ENCODE measurements at places on chromosomes 16 and 17. TPM values are rescaled to one million over a fixed set of nuclear protein-coding genes. Genes with fewer than 3 reads are reported as not detected.

Gene SLC16A6
- 0.40 TPM for total RNA-seq

Gene AANAT
- not detected for total RNA-seq

Gene CDH3
- not detected for total RNA-seq

Gene ATP1B2
- not detected for total RNA-seq

Gene GALR2
- total RNA-seq = not detected

Gene CDR2L
- total RNA-seq = 23.1 TPM

Gene FOXF1
- 0.07 TPM for total RNA-seq

Gene CCDC200
- total RNA-seq = not detected

Gene ELMO3
- 0.93 TPM for total RNA-seq

Gene ZSWIM7
- total RNA-seq = 8.7 TPM

Gene MAP2K4
- total RNA-seq = 32.2 TPM

Gene NDE1
- total RNA-seq = 73.4 TPM

Gene C16orf92
- total RNA-seq = not detected

Gene SERPINF2
- total RNA-seq = not detected

Gene ALOX15B
- total RNA-seq = not detected

Gene P2RX1
- total RNA-seq = not detected

Gene ANKRD13B
- total RNA-seq = 16.9 TPM

Gene ADAD2
- total RNA-seq = not detected

Gene SPATA2L
- 11.2 TPM for total RNA-seq

Gene RRAD
- total RNA-seq = 0.27 TPM

Gene STAC2
- total RNA-seq = not detected

Gene KCNAB3
- 1.2 TPM for total RNA-seq

Gene ODAD4
- 0.13 TPM for total RNA-seq

Gene DPH1
- 21.7 TPM for total RNA-seq

Gene CCL5
- total RNA-seq = not detected

Gene KCNH6
- total RNA-seq = not detected

Gene DPEP2
- total RNA-seq = not detected

Gene CCL16
- total RNA-seq = 1.1 TPM

Gene MATCAP1
- total RNA-seq = 16.2 TPM

Gene RASD1
- total RNA-seq = 11.8 TPM

Gene ST6GALNAC2
- total RNA-seq = 0.22 TPM

Data from thoracic aorta endothelial cell (primary cell).